ENCODE measurements at places on chromosomes 11 and 22.
A peak's percentile ranks its signal among the peaks of the same experiment; 100 is the strongest.

- no peak for DNase-seq
Observed at GRCh38 chr11:44005063-44005701, 42.6 kb upstream of the ACCSL start.

DNA sequence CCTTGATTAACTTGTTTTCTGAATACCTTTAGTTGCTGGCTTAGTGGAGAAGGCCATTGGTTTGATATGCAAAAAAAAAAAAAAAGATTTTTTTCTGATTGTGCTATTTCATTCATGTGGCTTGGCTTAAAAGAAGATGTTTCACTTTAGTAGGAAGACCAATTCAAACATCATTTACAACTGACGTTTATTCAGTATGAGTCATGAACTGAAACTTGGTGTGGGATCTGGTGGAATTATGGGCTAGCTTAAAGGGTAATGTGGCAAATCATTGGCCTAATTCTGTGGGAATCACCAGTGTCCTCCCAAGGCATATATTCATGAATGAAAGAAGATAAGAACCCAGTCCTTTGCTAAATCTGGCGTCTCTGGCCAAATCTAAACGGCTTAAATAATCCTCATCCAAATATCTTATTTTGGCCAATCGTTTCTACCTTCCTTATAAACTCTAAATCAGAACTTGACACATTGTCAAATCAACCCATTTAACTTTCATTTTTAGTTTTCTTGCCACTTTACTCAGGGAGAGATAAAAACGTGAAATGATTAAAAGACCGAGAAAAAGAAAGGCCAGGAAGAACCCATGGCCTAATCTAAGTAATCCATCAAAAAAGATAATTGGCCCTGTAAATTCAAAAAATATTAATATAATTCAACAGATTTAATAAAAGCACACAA lies 77.0 kb downstream of the DDIAS start:
- DNase-seq, result no peak

GRCh38 chr22:41660416-41660815 lies 28.3 kb downstream of the SNU13 start:
- no peak for DNase-seq

DNA sequence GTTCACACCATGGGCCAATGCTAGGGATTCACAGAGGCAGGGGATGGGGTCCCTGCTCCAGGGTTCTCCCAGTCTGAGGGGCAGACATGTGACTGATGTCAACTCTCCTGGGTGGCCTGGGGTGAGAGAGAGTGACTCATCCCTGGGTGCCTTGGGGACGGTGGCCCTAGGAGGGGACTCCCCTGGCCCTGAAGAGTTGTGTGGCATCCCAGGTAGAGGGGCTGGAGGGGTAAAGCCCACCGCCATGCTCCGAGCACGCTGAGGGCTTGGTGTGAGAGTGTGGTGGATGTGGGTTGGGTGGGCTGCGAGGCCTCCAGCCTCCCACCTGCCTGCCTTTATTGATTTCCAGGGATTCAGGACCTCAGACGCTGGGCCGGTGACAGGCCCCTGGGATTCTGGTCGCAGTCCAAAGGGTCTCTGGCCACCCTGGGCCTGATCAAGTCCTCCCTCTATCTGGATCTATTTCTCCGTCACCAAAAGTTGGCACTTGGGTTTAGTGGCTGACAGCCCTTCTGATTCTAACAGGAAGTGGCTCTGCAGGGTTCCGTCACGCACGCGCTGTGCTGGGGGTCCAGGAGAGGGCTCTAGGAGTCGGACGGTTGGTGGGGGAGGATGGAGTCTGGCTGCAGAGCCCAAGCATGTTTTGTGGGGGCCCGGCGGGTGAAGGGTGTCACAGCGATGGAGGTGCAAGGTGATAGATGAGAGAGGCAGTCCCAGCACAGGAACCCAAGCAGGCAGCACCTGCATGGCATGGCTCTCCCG lies 27.3 kb upstream of the WNT7B start:
- DNase-seq, result no peak

DNA sequence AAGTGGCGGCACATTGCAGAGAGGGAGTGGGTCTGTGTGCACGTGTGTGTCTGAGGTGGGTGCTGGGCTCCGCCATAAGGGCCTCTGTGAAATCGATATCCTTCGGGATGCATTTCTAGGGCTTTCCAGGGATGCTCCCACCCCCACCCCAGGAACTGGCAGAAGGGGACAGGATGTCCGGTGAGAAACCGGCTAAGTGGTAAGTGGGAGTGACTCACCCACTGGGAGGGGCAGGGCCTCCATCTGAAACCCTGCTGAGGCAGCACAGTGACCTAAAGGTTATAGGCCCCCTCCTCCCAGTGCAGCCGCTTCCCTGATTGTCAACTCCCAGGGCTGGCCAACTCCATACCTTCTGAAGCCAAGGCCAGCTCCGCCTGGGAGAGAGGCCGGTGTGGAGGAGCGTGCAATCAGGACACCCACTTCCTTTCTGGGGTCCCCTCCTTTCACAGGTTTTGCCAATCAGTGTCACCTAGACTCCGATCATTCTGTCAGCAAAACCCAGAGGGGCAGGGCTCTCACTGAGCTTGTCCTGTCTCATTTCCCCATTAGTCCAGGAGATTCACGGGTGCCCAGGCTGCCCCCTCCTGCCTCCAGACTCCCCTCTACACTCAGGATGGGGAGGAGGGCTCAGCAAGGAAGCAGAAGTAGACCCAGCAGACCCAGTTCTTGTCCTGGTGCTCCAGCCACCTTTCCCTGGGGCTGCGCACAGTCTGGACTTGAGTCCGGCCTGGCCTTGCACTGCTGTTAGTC lies 44.5 kb downstream of the NECTIN1 start:
- DNase-seq, result no peak

DNA sequence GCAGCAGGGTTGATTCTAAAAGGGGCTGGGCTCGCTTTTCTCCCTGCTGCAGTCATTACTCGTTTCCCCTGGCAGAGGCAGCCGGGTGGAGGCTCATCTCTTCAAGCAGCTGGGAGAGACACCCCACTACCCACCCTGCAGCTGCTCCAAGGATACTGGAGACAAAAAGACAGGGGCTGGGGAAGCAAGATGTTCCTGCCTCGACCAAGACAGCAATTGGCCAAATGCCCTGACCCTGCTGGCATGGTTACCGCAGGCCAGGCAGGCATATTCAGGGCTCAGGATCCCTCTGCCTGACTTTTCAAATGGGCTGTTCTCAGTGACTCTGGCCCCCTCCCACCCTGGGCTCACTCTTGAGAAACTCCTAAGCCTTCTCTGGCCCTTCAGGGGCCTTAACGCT lies 6.8 kb upstream of the RGL4 start:
- DNase-seq, result no peak

- no peak for DNase-seq
Observed at GRCh38 chr11:113533425-113533698, 58.2 kb upstream of the DRD2 start.

DNA sequence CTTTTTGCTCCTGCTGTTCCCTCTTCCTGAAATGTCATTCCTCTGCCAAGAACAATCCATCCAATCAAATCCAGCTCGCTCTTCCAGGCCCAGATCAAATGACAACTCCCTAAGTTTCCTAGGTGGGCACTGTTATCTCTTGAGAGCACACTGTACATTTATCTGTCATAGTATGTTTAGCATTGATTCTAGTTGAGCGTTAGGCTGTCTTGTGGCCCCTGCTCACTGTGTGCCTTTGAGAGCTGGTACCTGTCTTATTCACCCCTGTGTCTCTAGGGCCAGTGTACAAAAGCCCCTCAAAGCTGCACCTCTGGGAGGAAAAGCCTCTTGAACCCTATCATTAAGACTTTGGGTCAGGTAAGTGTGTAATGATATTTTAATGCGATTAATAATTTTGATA lies 7.1 kb upstream of the LMO2 start:
- DNase-seq, result no peak

DNA sequence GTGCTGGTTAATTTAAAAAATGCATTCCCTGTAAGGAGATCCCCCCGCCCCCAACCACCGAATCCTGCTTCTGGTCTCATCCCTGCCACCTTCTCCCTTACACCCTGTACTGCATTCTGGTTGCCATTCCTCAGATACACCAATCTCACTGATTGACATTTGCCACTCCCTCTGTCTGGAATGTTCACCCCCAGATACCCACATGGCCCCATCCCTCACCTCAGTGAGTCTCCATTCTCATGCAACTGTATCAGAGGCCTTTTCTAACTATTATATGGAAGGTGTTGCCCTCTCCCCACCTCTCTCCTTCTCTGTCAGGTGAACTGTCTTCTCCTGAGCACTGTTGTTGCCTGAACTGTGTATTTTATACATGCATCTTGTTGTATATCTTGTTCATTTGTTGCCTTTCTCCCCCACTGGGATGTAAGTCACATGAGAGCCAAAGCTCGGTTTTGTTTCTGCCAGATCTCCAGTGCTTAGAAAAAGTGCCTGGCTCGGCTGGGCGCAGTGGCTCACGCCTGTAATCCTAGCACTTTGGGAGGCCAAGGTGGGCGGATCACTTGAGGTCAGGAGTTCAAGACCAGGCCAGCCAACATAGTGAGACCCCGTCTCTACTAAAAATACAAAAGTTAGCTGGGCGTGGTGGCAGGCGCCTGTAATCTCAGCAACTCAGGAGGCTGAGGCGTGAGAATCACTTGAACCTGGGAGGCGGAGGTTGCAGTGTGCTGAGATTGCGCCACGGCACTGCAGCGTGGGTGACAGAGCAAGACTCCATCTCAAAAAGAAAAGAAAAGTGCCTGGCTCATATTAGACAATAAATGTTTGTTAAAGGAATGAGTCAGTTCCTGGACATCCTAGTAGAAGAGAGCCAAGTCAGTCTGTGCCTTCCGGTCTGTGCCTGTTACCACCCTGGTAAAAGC lies 61.0 kb downstream of the TNRC6B start:
- no peak for DNase-seq

DNA sequence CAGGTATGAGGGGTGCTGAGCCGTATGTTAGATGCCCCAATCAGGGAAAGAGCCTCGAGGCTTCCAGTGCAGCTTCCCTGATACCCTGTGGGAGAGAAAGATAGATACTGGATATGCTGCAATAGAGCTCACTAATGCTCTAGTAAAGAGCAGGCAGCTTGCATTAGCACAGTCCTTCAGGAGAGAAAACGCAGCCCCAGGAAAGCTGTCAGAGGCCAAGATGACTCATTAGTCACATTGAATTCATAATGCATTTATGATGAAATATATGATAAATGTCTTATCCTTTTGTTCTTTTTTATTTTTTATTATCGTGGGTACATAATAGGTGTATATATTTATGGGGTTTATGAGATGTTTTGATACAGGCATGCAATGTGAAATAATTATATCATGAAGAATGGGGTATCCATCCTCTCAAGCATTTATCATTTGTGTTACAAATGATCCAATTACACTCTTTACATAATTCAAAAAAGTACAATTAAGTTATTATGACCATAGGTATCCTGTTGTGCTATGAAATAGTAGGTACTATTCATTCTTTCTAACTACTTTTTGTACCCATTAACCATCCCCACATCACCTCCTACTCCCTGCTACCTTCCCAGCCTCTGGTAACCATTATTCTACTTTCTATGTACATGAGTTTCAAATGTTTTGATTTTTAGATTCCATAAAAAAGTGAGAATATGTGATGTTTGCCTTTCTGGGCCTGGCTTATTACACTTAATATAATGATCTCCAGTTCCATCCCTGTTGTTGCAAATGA lies 94.5 kb upstream of the TOP3B start:
- no peak for DNase-seq

- DNase-seq, result peak; percentile 10
Observed at GRCh38 chr11:128871168-128871610, 4.1 kb upstream of the KCNJ1 start.

DNA sequence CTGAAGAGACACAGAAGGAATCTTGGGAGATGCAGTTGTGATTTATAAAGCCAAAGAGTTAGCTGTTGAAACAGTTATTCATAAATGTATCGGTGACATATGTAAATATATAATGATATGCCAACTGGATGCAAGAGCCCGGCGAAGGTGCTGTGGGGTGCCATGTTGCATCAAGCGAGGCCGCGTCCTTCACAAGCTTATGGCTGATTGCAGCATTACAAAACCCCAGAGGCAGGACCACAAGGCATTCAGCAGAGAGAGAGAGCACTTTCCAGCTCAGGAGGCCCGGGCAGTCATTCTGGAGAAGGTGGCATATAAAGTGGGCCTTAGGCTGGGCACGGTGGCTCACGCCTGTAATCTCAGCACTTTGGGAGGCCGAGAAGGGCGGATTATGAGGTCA lies 65.6 kb downstream of the LARGE1 start:
- DNase-seq, result no peak

- DNase-seq, result no peak
Observed at GRCh38 chr11:90133560-90134477, 644 bp upstream of the NAALAD2 start.

DNA sequence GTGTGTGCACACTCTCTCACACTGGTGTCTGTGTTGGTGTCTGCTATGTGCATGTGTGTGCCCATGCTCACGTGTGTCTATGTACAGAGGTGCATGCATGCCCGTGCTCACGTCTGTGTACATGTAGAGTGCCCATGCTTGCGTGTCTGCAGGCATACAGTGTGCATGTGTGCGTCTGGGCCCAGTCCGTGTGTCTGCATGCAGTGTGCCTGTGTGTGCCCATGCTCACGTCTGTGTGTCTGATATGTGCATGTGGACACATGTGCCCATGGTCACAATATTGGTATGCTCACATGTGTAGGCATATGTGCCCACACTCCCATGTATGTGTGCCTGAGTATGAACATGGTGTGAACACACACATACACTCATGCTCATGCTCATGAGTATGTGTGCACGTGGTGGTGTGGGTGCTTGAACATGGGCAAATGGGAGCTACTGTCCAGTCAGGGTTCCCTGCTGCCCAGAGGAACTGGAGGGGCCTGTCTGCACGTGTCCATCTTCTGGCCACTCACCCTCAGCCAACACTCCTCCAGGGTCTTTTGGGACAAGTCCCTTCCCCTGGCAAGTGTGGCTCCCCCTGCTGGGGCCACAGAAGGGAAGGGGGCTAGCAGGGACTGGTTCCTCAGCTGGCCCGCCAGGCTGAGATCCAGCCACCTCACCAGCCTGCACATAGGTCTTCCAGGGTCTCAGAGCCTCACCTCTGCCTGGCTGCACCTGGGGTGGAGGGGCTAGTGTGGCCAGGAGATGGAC lies 7.3 kb upstream of the TBX1 start:
- no peak for DNase-seq

DNA sequence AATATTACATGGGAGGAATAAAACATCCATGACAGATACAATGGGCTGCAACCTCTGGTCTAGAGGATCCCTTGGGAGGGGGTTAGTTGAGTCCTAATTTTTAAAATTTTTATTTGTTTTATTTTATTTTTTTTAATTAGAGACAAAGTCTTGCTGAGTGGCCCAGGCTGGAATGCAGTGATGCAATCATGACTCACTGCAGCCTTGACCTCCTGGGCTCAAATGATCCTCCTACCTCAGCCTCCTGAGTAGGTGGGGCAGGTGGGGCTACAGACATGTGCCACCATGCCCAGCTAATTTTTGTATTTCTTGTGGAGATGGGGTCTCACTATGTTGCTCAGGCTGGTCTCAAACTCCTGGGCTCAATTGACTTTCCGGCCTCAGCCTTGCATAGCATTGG lies 43.1 kb downstream of the FDX1 start:
- no peak for DNase-seq

GRCh38 chr11:66505276-66505816 lies 5.1 kb upstream of the BBS1 start:
- no peak for DNase-seq

- DNase-seq, result no peak
Observed at GRCh38 chr11:119991669-119992068, 146.2 kb downstream of the TRIM29 start.

Measured in hypothalamus (tissue), 51 donors.